ENCODE measurements at places on chromosomes 16 and 17. TPM values are rescaled to one million over a fixed set of nuclear protein-coding genes. Genes with fewer than 3 reads are reported as not detected.

SLC38A8 gene
- not detected for total RNA-seq

CD79B gene
- total RNA-seq: 33.2 TPM

DDX5 gene
- total RNA-seq: 899 TPM

TMED6 gene
- 1.9 TPM for total RNA-seq

- peak within 1 kb of the TSS; percentile 88 for H3K4me3 ChIP-seq
- no peaks in the 10 kb centered on the region for H3K27me3 ChIP-seq
- DNase-seq: peak; percentile 96
- H3K36me3 ChIP-seq: peaks cover 18% of the 10 kb centered on the region
- H3K4me1 ChIP-seq: peaks cover 38% of the 10 kb centered on the region
- peak within 1 kb of the TSS; percentile 100 for H3K27ac ChIP-seq
These were observed at the start of gene UNK for GRCh38 chr17:75784473-75785015. UNK (plus strand) TSS chr17:75784806; CDS start chr17:75784881, 75 bp downstream.

GRCh38 chr17:258045-258734 is 76.7 kb upstream of the DOC2B start:
- no peak overlapping the region for H3K4me3 ChIP-seq
- H3K27me3 ChIP-seq: peaks cover 2% of the 10 kb centered on the region
- no peak for DNase-seq
- no peaks in the 10 kb centered on the region for H3K36me3 ChIP-seq
- no peak overlapping the region for H3K27ac ChIP-seq
- no peaks in the 10 kb centered on the region for H3K4me1 ChIP-seq
